Fibroblast of skin of right biceps (primary cell): ENCODE measurements at places on chromosomes 3 and 15.
A peak's percentile ranks its signal among the peaks of the same experiment; 100 is the strongest.

DNA sequence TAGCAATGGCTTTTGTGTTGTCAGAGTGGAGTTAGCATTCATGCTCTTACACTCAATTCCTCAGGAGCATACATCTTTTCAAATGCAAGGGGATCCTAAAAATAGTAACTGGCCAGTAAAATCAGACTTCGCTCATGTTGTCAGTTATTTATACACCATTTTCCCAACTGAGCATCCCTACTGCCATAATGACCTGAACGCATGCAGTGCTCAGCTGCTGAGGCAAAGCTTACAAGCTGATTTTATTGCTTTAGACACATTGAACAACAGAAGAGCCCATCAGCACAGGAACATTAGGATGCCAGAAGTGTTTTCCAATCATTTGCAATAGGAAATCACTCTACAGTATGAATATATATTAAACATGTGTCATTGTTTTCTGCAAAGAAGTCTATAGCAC lies 689.7 kb upstream of the BCHE start:
- peak; percentile 0 for DNase-seq

DNA sequence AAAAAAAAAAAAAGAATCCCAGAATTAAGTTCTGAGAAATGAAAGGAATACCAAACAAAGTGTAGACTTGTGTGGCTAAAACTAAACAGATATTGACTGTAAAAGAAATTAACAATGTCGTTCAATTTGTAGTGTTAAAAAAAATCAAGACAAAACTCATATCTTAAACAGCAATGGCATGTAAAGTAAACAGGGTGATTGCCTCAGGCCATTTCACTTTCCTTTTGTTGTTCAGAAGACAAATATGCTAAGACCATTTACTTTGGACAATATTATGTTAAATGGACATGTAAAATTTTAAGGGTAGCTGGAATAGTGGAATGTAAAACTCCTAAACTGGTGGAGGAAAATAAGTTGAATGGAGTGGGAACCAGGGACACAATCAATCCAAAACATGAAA lies 139.1 kb downstream of the RTP4 start:
- DNase-seq = no peak

GRCh38 chr3:146350852-146351251 lies 99.9 kb upstream of the PLSCR4 start:
- DNase-seq = no peak

GRCh38 chr3:112982710-112983109 lies 7.8 kb upstream of the CD200R1 start:
- DNase-seq = no peak
